ENCODE measurements at places on chromosomes 4 and X.

GRCh38 chrX:2495595-2495994 is 5.2 kb downstream of the DHRSX start:
- DNase-seq = no peak

DNA sequence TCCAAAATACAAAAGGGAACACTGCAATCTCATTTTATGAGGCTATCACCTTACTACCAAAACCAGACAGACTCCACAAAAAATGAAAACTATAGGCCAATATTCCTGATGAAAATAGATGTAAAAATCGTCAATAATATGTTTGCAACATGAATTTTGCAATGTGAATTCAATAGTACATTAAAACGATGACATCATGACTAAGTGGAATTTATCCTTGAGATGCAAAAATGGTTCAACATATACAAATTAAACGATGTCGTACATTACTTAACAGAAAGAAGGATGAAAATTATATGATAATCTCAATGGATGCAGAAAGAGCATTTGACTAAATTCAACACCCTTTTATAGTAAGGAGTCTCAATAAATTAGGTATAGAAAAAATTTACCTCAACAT is 123.0 kb downstream of the AREG start:
- DNase-seq = no peak

GRCh38 chrX:54248309-54248708 is 65.3 kb upstream of the FAM120C start:
- no peak for DNase-seq

GRCh38 chr4:3376266-3376665 is 65.5 kb upstream of the HGFAC start:
- no peak for DNase-seq

GRCh38 chr4:168521721-168522120 is 24.9 kb downstream of the PALLD start:
- DNase-seq = no peak
